Activated CD8-positive, alpha-beta T cell treated with anti-CD3 and anti-CD28 coated beads, Interleukin-2, amount 10 ng/mL, durations not matched to agents 7 days and 5 days (primary cell): ENCODE measurements at places on chromosomes 11 and 22. TPM values are rescaled to one million over a fixed set of nuclear protein-coding genes. Genes with fewer than 3 reads are reported as not detected.

- no peak overlapping the region for H3K4me3 ChIP-seq
- H3K27ac ChIP-seq = no peak overlapping the region
- peaks cover 17% of the 10 kb centered on the region for H3K27me3 ChIP-seq
- DNase-seq = no peak
Observed at GRCh38 chr11:68845351-68846002, 3.8 kb upstream of the CPT1A start.

GRCh38 chr11:36703055-36703404 is 105.0 kb upstream of the RAG2 start:
- H3K36me3 ChIP-seq = no peaks in the 10 kb centered on the region
- no peak overlapping the region for H3K4me3 ChIP-seq
- peaks cover 9% of the 10 kb centered on the region for H3K27me3 ChIP-seq
- H3K27ac ChIP-seq = no peak overlapping the region
- DNase-seq = no peak

DNA sequence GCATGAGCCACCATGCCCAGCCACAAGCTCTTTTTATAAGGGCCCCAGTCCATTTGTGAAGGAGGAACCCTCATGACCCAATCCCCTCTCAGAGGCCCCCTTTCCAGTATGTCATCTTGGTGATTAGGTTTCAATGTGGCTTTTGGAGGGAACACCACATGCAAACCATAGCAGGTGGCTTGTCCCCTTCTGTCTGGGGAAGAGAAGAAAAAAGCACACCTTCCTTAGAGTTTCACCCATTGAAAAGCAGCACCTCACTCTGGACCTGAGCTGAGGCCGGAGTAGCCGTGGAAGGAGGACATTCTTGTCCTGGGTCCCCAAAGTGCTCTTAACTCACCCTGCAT is 25.4 kb downstream of the NEAT1 start:
- H3K4me3 ChIP-seq = no peak overlapping the region
- H3K4me1 ChIP-seq = peaks cover 14% of the 10 kb centered on the region
- peaks cover 15% of the 10 kb centered on the region for H3K36me3 ChIP-seq
- DNase-seq = no peak
- peak overlapping the region; percentile 15 for H3K27ac ChIP-seq

GRCh38 chr11:71251151-71251721 is 1.1 kb downstream of the SHANK2 start:
- H3K27me3 ChIP-seq = peaks cover 37% of the 10 kb centered on the region
- no peaks in the 10 kb centered on the region for H3K36me3 ChIP-seq
- DNase-seq = no peak
- no peak overlapping the region for H3K27ac ChIP-seq
- no peaks in the 10 kb centered on the region for H3K4me1 ChIP-seq
- no peak overlapping the region for H3K4me3 ChIP-seq

The C22orf42 gene
- not detected for total RNA-seq

The RAB1B gene
- total RNA-seq = 160 TPM

- no peaks in the 10 kb centered on the region for H3K27me3 ChIP-seq
- H3K36me3 ChIP-seq = no peaks in the 10 kb centered on the region
- H3K4me3 ChIP-seq = no peak overlapping the region
- H3K4me1 ChIP-seq = no peaks in the 10 kb centered on the region
Observed at GRCh38 chr11:70952191-70952590, 300.2 kb downstream of the SHANK2 start.

The MOGAT2 gene
- not detected for total RNA-seq

DNA sequence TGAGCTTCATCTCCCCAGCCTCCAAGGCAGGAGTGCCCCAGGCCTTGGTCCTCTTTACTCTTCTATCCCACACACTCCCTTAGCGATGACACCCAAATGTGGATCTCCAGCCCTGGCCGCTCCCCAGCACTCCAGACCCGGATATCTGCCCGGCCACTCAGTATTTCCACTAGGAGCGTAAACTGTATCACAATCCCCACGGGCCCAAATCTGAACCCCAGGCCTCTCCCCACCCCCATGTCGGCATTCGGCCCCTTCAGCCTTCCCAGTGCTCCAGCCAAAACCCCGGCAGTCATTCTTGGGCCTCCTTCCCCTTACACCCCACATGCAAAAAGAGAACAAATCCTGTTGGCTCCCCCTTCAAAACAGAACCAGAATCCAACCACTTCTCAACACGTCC is 20.8 kb downstream of the WNT11 start:
- no peaks in the 10 kb centered on the region for H3K27me3 ChIP-seq
- no peaks in the 10 kb centered on the region for H3K4me1 ChIP-seq
- H3K4me3 ChIP-seq = no peak overlapping the region
- no peak for DNase-seq
- H3K36me3 ChIP-seq = no peaks in the 10 kb centered on the region
- no peak overlapping the region for H3K27ac ChIP-seq

The RASSF10 gene
- not detected for total RNA-seq

GRCh38 chr11:45412051-45412471 is 125.9 kb upstream of the SYT13 start:
- no peak overlapping the region for H3K4me3 ChIP-seq
- no peaks in the 10 kb centered on the region for H3K4me1 ChIP-seq
- no peaks in the 10 kb centered on the region for H3K36me3 ChIP-seq
- no peak overlapping the region for H3K27ac ChIP-seq

The LGALS12 gene
- total RNA-seq = not detected

The APBB1 gene
- 52.4 TPM for total RNA-seq

GRCh38 chr11:118903204-118904015 is 19.7 kb downstream of the CXCR5 start:
- H3K4me1 ChIP-seq = peaks cover 23% of the 10 kb centered on the region
- H3K27me3 ChIP-seq = no peaks in the 10 kb centered on the region
- H3K36me3 ChIP-seq = peaks cover 51% of the 10 kb centered on the region

The MYOD1 gene
- total RNA-seq = not detected

The PKDREJ gene
- not detected for total RNA-seq

GRCh38 chr22:43658823-43659222 is 153.3 kb downstream of the EFCAB6 start:
- H3K4me1 ChIP-seq = no peaks in the 10 kb centered on the region
- H3K27ac ChIP-seq = no peak overlapping the region
- no peak for DNase-seq
- H3K4me3 ChIP-seq = no peak overlapping the region
